ENCODE measurements at places on chromosomes 13 and 19.

DNA sequence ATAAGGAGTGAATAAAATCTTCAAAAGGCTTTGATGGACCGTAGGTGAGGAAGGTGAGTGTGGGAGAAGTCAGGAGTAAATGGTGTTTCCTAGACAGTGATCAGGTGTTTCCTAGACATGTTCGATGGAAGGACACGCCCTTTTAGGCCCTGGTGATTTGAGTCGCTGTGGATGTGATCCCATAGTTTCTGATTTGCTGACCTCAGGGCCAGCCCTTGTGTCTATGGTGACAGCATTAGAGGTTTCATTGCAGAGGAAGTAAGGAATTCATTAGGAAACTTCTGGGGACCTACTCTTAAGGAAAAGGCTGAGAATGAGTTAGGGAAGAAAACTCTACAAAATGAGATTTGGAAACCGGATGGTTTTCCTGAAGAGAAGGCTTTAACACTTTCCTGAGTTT lies 31.5 kb upstream of the RNF113B start:
- no peak for DNase-seq

DNA sequence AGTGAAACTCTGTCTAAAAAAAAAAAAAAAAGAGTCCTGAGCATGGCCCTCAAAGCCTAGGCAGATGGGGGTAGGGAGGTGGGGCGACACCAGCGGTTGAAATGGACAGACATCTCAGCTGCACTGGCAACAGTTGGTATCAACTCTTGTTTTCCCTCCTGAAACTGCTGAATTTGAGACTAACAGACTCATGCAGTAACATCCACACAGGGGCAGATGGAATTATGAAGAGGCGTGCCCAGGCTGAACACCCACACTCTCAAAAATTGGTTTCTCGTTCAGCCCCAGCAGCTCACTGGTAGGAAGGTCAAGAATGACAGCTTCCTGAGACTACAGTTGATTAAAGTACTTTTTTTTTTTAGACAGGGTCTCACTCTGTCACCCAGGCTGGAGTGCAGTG lies 24.1 kb downstream of the PBX4 start:
- DNase-seq = no peak

- DNase-seq = no peak
These were observed 543.0 kb downstream of the IRS2 start for GRCh38 chr13:109243311-109243951.

- DNase-seq = peak; percentile 7
These were observed 26.8 kb upstream of the UBE2L5 start for GRCh38 chr13:30395192-30396158.

DNA sequence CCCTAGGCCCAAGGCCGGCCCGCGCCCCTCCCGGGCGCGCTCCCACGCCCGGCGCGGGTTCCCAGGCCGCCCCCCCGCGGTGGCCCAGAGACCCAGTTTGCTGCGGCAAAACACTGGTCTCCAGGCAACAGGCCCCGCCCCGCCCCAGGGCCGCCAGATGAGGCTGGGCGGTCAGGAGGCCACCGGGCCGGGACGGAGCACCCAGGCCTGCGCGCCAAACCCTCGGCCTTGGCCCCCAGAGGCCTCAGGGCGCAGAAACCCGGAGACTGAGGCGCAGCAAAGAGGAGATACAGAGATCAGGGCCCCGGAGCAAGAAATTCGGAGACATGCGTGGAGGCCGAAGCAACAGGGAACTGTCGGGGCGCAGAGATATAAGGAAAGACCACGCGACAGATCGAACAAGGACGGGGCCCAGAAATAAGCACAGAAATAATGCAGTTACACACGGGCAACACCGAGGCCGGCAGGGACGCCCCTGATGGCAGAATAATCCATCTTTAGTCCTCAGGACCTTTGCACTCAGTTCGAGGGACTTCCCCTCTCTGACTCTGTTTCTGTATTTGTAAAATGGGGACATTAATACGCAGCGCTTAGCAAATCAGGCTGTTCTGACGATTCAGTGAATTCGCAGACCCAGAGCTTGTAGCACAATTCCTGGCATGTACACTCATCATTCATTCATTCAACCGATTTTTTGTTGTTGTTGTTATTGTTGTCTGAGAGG lies 20.8 kb upstream of the ERCC1 start:
- DNase-seq = peak; percentile 54

DNA sequence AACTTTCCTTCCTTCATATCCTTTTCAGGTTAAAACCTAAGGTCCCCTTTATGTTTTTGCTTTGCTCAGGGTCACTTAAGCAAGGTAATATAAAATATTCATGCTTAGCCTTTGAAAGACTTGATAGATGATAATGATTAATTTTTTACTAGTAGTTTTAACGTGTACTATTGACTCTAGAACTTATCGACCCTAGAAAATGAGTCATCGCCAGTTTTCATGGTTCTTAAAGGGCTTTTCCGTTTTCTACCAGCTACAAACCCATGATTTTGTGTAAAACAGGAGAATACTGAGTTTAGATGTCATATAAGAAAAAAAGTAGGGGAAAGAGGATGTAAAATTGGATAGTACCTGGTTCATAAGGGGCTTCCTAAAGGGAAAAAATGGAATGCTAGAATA lies 75.7 kb downstream of the DHRS12 start:
- DNase-seq = no peak

DNA sequence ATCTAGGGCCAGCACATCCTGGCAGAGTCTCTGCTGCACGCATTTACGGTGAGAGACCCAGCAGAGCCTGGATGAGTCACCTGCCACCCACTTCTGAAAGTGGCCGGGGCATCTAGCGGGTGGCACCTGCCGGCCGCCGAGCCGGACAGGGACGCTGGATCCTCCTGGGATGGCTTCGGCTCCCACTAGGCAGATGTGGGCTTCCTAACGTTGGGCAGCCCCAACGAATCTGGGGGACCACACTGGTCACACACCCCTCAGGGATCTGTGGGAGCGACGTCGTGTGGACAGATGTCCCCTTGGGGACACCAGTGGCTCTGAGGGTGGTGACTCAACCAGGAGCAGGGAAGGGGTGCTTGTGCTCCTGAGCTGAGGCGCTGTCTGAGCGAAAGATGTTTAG lies 32.2 kb downstream of the TMEM255B start:
- DNase-seq = no peak
